ENCODE measurements at places on chromosomes 11 and 22.

DNA sequence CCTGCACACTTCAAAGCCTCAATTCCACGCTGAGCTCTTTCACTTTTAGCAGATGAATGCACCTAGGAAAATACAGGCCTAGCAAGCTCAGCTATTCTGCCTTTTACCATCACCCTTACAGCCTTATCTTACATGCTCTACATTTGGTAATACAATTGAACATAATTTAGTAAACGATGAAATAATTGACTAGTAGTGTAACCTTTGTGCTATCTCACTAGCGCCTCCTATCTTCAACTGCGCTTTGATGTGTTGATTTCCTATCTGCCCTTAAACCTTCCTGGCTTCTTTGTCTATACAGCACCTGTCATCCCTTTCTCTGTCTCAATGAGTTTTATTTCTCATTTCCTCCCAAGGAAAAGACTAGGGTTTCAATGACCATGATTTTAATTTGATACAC lies 149.7 kb downstream of the LRRC4C start:
- DNase-seq, result no peak

DNA sequence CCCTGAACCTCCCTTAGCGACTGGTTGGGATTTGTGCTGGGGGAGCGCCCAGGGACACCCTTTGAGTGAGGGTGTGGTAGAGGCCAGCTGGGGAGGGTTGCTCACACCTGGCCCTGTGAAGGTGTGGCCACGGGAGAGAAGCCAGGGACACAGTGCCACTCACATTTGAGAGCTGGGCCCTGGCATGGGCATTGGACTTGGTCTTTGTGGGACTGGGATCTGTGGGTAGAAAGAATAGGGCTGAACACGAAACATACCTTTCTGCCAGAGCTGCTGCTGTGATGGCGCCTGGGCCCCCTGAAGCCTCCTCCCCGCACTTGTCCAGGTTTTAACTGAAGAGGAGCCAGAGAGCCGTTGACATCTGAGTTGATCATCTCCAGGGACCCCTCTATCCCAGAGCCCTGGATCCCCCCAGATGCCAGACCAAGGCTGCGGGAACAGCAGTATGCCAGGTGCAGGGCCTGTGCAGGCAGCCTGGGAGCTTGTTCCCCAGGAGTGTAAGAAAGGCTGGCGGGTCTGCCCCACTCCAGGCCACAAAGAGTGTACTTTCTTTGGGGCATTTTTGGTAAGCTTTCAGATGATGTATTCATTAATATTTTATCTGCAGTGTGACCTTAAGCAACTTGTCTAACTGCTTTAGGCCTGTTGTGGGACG lies 284.1 kb downstream of the TBC1D22A start:
- DNase-seq, result no peak

DNA sequence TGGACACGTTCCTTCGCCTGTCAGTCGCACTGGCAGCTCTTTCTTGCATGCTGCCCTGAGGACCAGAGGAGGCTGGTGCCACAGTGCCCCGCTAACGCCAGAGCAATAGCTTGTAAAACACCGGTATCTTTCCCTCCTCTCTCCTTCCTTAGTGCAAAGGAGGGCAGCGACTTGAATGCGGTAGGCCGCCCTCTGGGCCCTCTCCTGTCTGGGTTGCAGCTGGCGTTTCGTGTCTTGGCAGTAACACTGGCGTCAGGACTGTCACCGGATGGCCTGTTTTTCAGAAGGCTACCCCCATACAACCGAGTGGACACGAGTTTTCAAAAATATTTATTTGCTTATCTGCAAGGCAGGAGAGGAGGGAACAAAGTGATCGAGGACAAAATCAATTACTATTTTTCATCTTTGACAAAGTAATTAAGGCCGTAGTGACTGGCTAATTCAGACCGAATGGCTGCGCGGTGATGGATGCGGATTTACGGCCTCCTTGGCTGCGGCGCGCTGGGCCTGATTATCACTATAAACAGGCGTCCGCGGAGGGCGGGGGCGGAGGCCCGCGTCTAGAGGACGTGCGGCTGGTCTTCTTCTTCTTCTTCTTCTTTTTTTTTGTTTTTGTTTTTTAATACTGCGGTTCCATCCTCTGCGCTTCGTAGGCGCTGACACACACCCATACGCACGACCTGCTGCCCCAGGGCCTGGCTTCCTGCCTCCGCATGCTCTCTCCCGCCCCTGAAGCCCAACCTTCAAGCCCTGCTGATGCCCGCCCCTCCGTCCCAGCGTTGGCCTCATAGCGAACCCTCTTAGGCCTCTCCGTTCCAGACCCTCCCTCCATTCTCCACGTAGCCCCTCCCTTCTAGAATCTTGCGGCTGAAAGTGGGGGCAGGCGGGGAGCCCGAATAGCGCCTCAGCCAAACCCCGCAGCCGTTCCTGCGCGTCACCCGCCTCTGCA lies 2.9 kb upstream of the SLC6A5 start:
- DNase-seq, result no peak

DNA sequence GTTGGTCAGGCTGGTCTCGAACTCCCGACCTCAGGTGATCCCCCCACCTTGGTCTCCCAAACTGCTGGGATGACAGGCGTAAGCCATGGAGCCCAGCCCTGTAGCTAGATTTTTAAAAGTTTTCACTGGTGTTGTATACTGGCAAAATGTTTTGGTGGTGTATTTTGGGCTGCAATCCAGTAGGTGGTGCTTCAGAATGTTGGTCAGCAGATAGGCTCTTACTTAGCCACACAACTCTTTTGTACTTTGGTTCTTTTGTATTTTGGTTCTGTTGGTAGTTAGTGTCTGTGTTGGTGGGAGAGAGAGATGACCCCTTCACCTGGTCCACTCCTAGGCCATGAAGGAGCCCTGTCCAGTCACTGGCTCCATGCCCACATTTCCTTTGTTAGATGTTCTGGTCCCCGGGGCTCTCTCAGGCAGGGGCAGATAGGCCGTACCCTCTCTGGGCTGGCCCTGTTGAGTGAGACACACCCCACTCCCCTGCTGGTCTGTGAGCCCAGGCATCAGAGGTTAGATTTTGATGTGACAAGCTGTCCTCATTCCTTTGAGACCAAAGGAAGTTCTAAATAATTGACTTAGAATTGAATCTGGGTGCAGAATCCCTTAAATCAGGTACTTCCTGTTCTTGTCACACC lies 123.8 kb downstream of the DDX10 start:
- DNase-seq, result peak; percentile 18

DNA sequence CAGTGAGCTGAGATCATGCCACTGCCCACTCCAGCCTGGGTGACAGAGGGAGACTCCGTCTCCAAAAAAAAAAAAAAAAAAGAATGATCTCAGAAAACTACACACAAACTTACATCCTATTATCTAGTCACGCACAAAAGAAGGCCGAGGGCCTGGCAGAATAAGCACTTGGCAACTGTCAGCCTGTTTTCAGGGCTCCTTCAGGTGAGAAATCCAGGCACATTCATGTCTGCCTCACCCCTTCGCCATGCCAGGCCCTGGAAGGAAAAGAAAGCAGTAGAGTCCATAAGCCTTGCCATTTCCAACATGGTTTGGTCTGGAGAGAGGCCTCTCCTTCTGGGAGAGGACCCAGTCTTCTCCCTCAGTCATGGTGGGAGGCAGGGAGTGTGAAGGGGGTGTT lies 30.9 kb downstream of the C11orf58 start:
- no peak for DNase-seq

DNA sequence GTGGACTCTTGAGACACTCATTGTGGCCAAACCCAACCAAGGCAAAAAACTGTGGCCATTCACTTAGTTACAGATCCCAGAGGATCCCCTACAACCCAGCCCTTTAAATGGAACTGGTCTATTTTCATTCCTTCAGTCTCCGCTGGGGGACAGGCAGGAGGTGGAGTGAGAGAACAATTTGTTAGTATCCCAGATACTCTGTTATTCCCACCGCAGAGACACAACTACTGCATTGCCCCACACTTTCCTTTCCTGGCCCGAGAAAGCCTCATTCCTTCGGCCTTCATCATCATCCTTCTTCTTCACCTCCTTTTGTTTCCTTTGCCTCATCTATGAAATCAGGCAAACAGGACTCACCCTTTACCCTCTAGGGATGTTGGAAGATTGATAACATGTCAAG lies 191.1 kb downstream of the NTM start:
- DNase-seq, result no peak

GRCh38 chr11:86940122-86940777 lies 14.9 kb downstream of the FZD4 start:
- no peak for DNase-seq

GRCh38 chr22:27099946-27100722 lies 442.7 kb downstream of the MIAT start:
- no peak for DNase-seq

- DNase-seq, result no peak
Observed at GRCh38 chr11:66328302-66329144, 7.7 kb downstream of the RIN1 start.

DNA sequence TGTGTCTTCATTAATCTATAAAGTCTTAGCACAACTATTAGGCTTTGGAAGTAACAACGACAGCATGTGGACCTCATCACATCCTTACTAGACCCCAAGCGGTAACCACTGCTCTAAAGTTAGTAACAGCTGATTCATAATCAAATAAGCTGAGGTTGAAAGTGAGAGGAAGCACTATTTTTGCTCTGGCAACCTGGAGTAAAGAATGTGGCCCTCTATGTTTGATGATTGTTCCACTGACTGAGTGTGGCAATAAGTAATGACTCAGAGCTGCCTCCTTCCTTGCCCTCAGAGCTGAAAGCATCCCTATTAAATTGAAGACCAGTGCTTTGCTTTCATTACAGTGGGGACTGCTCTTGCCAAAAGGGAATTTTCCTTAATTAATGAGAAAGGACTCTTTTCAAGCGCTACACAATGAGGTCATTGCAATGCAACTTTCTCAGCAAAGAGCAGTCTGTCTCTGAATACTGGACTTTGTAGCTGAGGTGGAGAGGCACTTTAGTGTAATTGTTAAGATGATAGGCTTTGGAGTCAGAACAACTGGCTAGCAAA lies 906.1 kb upstream of the RAG2 start:
- peak; percentile 52 for DNase-seq

GRCh38 chr11:73218106-73218829 lies at the start of gene P2RY2:
TSS of gene P2RY2 (plus strand) at chr11:73218281. CDS start at chr11:73234160, 15,879 bp downstream.
- no peak for DNase-seq

DNA sequence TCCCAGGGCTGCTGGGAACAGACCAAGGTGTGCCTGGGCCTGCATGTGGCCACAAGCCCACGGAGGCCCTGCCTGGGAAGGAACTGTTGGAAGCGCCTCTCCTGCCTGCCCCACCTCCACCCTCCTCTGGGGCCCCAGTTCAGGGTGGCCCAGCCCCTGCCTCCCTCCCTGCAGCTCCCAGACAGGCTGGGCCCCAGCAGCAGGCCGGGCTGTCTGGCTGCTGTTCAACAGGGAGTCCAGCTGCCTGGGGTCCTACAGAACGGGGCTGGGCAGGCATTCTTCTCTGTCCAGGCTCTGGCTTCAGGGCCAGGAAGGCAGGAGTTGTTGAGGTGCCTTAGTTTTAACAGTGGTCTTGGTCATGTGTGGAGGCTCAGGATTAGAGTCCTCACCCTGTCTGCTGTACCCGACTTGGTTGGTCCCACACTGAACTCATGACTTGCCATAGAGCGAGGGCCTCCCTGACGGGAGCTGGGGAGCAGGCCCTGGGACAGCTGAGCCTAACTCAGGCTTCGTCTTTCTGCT lies 11.8 kb downstream of the PRDM11 start:
- no peak for DNase-seq

GRCh38 chr11:132284048-132284447 lies 913.6 kb downstream of the NTM start:
- no peak for DNase-seq

DNA sequence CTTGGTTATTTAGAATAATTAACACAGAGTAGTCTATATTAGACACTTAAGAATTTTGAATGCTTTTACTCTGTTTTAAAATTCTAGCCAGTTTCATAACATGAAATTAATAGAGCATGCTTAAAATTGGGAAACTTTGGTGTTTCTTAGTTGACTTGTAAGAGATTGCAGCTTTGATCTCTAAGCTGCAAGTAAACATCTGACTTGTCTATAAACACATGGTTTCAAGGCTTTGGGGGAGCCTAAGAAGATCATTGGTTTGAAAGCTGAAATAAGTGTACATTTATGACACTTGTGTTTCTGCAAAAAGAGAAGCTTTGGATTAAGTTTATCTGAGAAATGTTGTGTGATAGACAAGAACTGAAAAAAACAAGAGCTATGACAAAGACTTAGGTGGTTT lies 37.8 kb downstream of the YAP1 start:
- no peak for DNase-seq

GRCh38 chr11:73359930-73360742 lies 16.1 kb upstream of the RELT start:
- DNase-seq, result no peak

GRCh38 chr11:344836-345578 lies 24.3 kb upstream of the B4GALNT4 start:
- no peak for DNase-seq

DNA sequence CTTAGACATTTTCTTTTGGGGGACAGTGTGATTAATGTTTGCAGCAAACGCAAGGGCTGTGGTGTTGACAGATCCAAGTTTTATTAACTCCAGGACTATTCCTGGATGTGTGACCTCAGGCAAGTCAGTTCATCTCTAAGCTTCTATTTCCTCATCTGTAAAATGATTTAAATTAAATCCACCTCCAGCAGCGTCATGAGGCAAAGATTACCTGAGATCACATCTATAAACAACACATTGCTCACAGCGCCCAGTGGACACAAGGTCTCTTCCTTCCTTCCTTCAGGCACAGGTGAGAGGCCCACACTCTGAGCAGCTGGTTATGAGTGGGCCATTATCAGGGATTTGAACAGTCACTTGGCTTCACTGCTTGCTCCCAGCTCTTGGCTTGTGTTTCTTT lies 111.2 kb upstream of the RASSF10 start:
- no peak for DNase-seq

- DNase-seq, result no peak
Observed at GRCh38 chr11:62602141-62603071, 741 bp upstream of the MTA2 start.

- DNase-seq, result no peak
Observed at GRCh38 chr11:60482361-60482760, 10.2 kb upstream of the MS4A12 start.

GRCh38 chr22:26941896-26942636 lies 284.7 kb downstream of the MIAT start:
- DNase-seq, result peak; percentile 0

- no peak for DNase-seq
Observed at GRCh38 chr22:31046539-31047226, 34.4 kb upstream of the SMTN start.

- peak; percentile 100 for DNase-seq
Observed at GRCh38 chr11:27933992-27934829, 173.7 kb downstream of the KIF18A start.

DNA sequence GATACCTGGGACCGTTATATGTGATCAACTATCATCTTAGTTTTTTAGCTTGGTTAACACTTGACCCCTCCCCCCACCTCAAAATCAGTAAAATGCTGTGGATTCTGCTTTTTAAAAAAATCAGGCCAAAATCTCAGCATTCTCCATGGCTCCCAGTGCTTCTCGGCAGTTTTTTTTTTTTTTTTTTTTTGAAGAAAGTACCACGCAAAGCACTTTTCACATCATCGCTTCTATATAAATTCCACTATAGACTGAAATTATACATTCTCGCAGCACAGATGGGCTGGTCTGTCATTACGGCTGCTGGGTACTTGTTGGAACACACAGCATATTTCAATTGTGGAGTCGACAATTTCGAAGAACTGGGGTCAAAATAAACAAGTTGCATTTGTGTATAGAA lies 67.7 kb upstream of the PPARA start:
- no peak for DNase-seq

Data from AG09309 (cell line).